GM19239 (cell line): ENCODE measurements at places on chromosomes 2 and 18.
A peak's percentile ranks its signal among the peaks of the same experiment; 100 is the strongest.

GRCh38 chr2:143175438-143175837 is 46.2 kb downstream of the ARHGAP15 start:
- DNase-seq = no peak

- no peak for DNase-seq
Measured at GRCh38 chr2:26347286-26347865, 787 bp upstream of the ADGRF3 start.

DNA sequence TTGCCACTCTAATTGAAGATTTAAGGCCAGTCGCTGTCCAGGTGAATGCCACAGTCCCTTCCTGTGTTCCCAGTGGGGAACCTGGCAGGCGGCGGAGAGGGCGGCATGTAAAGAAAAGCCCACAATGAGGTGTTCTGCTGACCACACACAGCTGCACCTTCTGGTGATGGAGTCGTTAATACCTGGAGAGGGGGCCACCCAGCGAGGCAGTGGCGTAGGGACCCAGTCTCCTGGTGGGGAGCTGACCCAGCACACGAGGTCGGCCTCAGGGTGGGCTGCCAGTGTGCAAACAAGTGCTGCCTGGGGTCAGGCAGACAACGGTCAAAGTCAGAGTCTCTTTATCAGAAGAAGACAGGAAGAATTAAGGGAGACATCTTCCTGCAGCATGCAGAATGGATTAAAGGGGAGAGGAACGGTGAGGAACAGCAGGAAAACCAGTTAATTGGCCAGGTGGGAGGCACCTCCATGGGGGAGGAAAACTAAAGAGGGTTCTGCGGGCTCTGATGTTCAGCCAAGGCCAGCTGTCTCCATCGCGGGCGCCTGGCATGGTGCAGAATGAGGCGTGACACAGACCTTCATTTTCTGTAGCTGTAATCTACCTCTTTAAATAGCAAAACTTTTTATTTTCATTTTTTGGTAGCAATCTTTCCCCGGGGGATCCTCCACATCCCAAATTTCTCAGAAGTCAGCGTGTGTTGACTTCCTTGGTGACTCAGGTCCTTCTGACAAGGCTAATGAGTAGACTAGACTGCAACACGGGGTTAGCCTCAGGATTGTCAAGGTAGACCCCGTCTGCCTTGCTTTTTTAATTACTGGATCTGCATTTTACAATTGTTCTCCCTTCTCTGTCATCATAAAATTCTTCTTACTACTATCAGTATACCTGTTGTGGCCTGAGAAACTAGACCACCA is 78.3 kb downstream of the SMAD7 start:
- DNase-seq = no peak

GRCh38 chr2:241123816-241124536 is 21.9 kb upstream of the MTERF4 start:
- no peak for DNase-seq

DNA sequence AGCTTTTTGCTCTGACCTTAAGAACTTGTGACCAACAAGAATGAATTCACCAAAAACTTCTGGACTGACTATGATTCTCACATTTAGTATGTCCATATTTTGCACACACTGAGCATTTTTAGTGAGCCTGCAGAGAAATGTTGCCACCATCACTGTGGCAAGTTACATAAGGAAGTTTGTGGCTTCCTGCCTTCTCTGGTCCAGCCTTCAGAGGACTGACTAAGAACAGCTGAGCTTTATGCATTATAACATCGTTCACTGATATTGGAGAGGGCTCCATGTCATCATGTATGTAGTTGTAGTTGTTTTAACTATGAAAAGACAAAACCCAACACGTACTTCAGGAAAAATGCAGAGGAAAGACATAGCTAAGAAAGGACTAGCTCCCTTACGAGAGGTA is 218.0 kb upstream of the CRIM1 start:
- no peak for DNase-seq

DNA sequence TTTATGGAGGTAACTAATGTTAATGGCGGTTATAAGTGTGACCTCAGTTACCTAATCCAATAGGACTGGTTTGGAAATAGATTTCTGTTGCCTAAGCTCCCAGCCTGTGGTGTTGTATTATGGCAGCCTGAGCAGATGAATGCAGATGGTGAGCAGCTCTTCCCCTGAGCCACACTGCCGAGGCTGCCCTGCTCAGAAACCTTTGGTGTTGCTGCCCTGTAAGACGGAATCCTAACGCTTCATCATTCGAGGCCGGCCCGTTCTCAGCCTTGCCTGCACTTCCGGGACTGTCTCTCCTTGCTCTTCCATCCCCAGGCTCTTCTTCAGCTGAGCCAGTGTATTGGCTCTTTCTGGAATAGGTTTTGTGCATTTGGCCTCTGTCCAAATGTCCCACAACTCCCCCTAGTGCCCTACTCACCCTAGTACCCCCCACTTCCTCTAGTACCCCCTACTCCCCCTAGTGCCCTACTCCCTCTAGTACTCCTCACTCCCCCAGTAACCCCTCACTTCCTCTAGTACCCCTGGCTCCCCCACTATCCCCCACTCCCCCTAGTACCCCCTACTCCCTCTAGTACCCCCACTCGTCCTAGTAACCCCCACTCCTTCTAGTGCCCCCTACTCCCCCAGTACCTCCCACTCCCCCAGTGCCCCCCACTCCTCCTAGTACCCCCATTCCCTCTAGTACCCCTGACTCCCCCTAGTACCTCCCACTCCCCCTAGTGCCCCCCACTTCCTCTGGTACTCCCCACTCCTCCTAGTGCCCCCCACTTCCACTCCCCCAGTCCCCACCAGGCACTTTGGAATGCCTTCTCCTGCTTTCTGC is 106.0 kb upstream of the TAF1B start:
- peak; percentile 54 for DNase-seq

DNA sequence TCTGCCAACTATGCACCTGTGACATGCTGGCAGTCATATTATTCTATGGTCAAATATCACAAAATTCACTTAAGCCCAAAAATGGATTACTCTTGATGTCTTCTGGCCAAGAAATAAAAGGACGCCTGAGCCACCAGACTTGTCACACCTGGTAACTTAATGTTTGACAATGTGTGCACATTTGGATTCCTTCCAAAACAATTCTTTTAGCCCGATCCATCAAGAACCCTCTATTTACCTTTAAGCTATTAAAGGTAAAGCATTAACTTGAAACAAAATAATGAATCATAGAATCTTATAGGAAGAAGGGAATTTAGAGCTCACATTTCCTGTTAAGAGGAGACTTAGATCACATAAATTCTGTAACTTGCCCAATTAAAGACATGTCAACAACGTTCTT is 46.5 kb upstream of the NFU1 start:
- DNase-seq = no peak

DNA sequence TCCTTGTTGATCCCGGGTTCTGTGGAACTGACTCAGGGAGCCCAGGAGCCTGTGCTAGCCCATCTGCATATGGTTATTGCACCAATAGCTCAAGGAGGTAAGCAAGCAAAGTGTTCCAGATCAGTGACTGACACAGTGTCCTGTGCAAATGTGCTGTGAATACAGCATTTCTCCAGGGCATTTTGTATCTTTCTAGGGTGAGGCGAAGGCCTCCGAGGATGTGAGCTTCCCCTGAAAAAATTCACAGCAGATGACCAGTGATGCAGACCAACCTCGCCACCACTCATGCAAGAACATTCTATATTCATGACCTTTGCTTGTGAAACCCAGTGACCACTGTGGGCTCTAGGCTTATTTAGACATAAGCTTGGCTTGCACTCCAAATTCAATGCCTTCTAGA is 15.2 kb upstream of the NT5DC4 start:
- DNase-seq = no peak

GRCh38 chr2:113768770-113769169 is 12.3 kb upstream of the SLC35F5 start:
- DNase-seq = no peak

DNA sequence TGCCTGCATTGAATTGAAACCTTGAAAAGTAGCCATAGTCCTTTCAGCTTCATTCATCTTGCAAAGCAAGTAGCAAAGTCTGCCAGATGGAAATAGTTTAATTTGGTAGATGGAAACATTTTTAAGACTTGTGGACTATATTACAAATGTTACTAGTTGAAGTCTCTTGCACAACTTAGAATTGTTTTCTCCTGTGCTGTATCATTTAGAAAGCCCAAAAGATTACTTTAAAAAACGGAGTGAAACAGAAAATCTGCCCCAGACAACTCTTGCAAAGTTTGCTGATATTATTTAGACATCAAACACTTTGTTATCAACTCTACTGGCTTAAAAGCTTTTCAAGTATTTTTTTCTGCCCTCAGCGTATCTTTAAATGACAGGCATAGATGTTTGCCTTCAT is 335.0 kb downstream of the RPRM start:
- no peak for DNase-seq

- DNase-seq = no peak
Measured at GRCh38 chr2:153100151-153100550, 378.4 kb downstream of the RPRM start.

DNA sequence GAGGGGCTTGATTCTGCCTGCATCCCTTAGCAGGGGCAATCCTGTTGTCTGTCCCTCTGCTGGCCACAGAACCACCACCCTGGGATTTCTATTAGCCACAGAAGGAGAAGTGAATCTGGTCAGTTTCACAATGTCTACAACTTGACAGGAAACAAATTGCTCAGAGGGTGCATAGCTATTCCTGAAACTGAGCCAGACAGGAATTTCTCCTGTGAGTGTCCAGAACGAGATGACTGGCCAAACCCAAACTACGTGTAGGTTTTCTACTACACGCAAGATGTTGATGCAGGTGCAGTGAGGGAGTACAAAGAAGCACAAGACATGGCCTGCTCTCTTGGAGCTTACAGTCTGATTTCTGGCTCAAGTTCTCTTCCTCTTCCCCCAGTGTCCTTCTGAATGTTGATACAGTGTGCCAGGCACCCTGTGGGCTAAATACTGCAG is 201.9 kb downstream of the CLIP4 start:
- no peak for DNase-seq

DNA sequence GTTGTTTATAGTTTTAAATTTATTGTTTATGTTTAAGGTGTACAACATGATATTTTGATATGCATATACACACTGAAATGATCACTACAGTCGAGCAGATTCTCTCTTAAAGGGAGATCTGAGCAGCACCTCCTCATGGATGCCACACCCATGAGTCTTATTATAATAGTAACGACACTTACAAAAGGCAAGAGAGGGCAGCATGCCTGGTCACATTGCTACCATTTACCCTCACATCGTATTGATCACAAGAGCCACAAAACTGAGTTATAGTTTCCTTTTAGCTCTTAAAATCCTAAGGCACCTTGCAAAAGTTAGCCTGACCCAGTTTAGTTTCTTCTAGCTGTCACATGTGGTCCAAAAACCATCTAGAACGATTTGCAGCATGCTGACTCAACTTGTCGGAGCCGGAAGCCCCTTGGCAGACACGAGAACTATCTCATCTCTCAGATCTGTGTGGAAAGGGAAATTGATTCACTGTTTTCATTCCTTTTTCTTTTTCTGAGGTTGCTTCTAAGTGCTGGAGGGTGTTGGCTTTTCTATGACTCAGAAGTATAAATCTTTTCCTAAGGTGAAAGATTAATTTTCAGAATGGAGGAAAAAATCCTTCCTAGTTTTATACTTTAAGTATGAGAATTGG is 85.3 kb downstream of the CDC42EP3 start:
- no peak for DNase-seq

DNA sequence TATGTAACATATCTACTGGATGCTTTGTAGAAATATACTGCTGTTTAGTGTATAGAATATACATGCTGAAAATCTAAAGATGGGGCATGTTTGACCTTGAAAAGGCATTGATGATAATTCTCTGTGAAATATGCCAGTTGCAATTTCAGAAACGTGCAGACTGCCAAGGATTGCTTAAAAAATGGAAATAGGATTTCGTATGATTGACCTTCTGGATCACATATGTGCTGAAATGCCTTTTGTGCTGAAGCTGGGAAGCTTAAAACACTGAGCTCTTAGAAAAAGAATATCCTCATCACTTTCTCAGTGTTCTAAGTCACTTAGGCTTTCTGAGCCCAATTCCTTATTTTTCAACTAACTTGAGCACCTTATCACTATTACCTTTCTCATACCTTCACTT is 14.3 kb downstream of the NYAP2 start:
- DNase-seq = no peak

GRCh38 chr2:99806758-99807157 is 316.9 kb upstream of the REV1 start:
- DNase-seq = no peak

DNA sequence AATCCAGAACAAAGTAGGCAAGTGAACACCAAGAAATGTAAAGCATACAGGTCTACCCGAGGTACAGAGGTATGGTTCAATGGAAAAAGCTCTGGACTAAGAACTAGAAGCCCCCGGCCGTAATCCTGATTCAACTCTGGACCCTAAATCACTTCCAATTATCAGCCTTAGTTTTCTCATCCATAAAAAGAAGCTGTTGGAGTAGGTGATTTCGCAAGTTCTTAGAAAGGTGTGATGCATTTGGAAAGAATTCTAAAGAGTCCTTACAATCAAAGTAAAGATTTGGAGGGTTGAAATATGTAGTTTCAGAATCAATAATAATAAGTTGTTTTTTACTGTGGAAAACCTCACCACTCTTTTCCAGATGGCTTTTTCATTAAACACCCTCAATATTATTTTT is 622.1 kb upstream of the ID2 start:
- no peak for DNase-seq

- DNase-seq = no peak
Measured at GRCh38 chr2:217048730-217049129, 188.9 kb upstream of the TNP1 start.

DNA sequence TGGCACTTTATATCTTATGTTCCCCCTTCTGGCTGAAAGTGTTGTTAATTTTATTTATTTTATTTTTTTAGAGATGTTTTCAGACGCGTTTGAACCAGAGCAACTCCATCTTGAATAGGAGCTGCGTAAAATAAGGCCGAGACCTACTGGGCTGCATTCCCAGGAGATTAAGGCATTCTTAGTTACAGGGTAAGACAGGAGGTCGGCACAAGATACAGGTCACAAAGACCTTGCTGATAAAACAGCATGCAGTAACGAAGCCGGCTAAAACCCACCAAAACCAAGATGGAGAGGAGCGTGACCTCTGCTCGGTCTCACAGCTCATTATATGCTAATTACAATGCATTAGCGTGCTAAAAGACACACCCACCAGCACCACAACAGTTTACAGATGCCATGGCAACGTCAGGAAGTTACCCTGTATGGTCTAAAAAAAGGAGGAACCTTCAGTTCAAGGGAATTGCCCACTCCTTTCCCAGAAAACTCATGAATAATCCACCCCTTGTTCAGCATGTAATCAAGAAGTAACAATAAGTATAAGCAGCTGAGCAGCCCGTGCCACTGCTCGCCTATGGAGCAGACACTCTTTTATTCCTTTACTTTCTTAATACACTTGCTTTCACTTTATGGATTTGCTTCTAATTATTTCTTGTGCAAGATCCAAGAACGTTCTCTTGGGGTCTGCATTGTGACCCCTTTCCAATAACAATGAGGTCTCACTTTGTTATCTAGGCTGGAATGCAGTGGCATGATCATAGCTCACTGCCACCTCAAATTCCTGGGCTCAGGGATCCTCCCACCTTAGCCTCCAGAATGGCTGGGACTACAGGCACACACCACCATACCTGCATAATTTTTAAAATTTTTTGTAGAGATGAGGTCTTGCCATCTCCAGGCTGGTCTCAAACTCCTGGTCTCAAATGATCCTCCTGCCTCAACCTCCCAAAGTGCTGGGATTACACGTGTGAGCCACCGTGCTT is 55.9 kb downstream of the CACNB4 start:
- DNase-seq = no peak
